Glutamatergic neuron (in vitro differentiated cells): ENCODE measurements at places on chromosomes 3 and 15. TPM values are rescaled to one million over a fixed set of nuclear protein-coding genes. Genes with fewer than 3 reads are reported as not detected.

MRPL3 gene
- 56.5 TPM for total RNA-seq

- peak; percentile 84 for DNase-seq
Measured at GRCh38 chr15:67542420-67543347, at the start of gene MAP2K5. Gene MAP2K5 (plus strand): TSS chr15:67542703. CDS start chr15:67543336, 633 bp downstream.

- no peak for DNase-seq
Measured at GRCh38 chr15:53548236-53548635, 211.2 kb downstream of the WDR72 start.

DNA sequence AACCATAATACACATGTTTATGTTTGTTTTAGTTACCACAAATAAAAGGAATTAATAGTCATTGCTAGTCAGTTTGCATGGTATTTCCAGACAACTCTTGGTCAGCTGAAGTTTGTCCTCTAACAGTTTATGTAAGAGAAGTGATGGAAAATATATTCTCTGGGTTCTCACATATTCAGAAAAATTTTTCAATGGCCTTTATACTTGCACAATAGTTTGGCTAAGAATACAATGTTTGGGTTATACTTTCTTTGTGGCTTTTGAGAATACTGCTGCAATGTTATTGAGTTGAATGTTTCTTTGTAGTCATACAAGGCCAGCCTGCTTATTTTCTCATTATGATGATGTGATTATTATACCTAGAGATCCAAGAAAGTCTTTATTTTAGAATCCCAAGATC lies 133.9 kb downstream of the RAP2B start:
- no peak for DNase-seq

AP3B2 gene
- total RNA-seq = 218 TPM

STRC gene
- 1.4 TPM for total RNA-seq

SLC12A1 gene
- not detected for total RNA-seq

DNA sequence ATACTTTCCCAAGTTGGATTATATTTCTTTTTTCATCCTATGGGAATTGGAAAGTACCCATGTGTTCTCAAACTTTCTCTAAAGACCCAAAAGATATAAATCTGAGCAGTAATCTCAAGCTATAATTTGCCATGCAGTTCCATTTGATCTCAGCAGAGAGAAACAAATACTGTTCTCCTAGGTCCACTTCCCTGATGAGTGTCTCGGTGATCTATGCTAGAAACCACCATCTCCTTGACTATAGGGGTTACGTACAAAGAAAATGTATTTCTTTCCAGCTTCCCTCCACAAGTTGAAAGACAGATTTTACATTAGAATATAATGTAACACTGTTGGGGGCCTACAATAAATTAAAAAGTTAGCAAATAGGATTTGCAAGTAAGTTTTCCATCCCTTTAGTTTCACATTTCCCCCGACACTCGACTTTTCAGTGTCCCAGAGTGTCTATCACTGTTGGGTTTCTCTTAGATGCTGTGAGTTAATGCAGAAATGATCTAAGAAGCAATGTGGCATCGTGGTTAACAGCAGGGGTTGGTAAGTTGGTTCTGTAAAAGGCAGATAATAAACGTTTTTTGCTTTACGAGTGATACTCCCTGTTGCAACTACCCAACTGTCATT lies 465.1 kb upstream of the CFAP20DC start:
- DNase-seq = no peak

- no peak for DNase-seq
Measured at GRCh38 chr3:9583792-9584191, 30.2 kb upstream of the LHFPL4 start.

- DNase-seq = no peak
Measured at GRCh38 chr15:88448991-88449461, 18.2 kb downstream of the MRPL46 start.

GRCh38 chr3:69961706-69962439 lies 37.7 kb upstream of the SAMMSON start:
- no peak for DNase-seq

- no peak for DNase-seq
Measured at GRCh38 chr3:52095990-52096775, 39.8 kb upstream of the DUSP7 start.

DNA sequence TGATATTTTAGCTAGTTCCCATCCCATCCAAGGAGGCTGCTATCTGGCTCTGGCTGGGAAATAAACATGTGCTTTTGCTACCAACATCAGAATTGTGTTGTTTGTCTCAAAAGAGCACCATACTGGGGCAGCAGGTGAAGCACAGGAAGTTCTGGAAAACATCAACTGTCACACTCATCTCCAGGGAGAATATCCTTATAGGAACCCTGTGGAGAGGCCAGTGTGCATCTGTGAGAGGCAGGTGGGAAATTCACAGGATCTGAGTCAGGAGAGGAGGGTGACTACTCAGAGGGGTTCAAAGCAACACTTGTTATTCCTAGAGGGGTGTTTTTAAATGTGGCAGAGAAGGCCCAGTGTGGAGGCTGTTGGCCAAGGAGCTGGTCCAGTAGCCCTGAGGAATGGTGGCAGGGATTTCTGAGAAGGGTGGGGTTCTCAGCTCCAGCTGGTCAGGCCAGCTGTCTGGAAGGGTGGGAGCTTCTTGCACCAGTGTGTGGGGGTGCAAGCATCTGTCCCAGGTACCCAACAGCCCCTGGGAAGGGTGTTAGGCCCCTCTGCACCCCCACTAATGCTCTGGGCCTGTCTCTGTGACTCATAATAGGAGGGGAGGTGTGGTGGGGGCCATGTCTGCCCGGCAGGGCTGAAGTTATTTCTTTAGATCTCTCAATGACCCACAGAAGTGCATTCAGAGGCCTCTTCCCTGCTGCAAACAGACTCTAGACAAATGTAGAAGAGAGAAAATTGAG lies 28.7 kb downstream of the RPSA start:
- no peak for DNase-seq

KLF15 gene
- total RNA-seq = 0.74 TPM

GRCh38 chr15:63067306-63067705 lies 24.8 kb downstream of the TPM1 start:
- DNase-seq = no peak

DNA sequence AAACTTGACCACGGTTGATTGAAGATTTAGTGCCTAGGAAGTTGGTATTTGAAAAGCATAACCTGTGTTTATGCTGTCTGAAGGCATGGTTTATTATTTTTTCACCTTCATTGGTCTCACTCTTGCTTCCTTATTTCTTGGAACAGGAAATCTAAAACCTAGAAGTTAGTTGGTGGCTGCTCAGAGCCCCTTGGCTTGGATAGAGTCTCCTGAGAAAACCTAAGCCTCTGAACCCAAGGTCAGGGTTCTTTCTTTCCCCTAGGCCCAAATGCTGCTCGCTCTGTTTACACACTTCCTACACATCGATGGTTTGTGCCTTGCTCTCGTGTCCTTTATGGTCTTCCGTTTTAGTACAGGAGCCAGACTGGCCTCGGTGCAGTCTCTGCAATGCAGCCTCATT lies 82.2 kb downstream of the TRAK1 start:
- no peak for DNase-seq

GRCh38 chr3:14640157-14640562 lies 11.4 kb upstream of the CCDC174 start:
- no peak for DNase-seq
